ENCODE measurements at places on chromosomes 5 and 9.
A peak's percentile ranks its signal among the peaks of the same experiment; 100 is the strongest.

DNA sequence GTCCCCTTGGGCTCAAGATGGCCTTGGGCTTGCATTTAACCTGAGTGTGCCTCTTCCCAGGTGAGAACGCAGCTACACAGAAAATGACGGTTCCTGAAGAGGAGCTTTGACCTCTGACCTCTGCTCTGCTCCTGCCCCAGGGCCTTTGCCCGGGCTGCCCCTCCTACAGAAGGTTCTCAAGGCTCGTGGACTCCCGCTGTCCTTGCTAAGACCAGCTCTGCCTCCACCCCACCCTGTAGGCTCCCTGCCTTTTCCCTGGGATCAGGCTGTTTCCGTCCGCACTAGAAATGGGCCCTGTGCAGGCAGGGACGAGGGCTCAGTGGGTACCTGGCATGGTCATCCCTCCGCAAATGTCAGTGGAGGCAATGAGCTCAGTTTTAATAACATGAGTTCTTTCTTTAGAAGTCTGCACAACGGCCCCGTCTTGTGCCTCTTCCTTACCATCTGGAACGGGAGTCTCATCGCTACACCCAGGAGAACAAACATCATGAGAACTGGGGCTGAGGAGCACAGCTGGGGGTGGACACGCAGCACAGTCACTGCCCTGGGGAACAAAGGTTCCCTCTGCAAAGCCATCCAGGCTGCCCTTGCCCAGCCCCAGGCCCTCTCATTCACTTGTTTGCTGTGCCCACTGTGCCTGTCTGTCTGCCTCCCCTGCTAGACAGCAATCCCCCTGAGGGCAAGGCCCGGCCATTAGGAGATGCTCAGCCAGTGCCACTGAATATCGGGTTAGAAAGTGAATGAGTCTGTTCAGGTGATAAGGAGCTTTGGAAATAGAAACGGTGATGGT, 26.7 kb upstream of the LPCAT1 start:
- DNase-seq: no peak

GRCh38 chr5:82426464-82427154, 148.5 kb upstream of the RPS23 start:
- DNase-seq: no peak

DNA sequence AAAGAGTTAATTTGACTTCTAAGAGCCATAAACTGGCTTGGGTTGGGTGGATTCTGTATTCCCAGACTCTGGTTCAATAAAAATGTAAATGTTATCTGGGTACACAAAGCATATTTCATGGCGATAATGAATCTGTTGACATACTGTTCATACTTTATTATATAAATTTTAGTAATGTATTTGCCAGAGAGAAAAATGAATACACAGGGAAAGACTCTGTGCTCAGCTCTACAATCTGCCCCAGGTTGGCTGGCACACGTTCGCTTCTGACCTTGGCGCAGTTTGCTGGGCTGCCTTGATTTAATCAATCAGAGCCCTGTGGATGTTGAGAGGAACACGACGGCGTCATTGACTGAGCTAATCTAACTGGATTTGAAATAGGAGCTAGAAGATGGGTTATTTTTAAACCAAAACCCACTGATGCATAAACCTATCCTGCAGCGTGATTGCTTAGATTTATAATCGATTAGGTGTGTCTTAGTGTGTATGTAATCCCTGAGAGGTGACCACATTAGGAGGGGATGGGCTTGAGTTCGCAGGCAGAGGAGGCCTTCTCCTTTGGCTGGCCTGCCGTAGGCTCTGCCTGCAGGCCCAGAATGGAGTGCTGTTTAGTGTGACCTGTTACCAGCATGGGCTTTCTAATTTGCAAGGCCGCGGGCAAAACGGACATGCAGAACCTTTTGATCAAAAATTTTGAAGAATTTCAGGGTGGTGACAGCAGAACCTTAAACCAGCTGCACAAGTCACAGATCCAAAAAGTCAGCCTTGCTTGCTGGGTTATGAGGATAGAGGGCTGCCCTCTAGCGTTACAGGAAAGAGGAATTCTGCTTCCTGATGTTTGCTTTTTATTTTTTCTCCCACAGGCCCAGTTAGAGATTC, 3.9 kb upstream of the ADCY2 start:
- DNase-seq: no peak

DNA sequence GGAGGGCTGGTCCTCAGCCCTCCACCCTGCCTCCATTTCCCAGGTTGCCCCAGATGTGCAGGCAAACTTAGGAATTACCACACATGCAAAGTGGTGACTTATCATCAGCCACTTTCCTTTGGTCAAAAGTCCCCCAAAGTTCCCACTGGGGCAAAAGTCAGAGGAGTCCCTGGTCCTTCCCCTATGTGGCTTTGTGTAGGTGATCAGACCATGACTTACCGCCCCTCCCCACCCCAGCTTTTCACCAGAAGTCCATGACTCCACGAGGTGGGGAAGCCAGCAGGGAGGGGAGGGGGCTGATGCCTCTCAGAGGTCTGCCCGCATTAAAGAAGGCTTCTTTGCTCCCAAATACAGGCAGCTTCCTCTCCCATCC, 5.8 kb downstream of the TRAF1 start:
- DNase-seq: no peak

GRCh38 chr5:180173198-180173544, 35.8 kb downstream of the RASGEF1C start:
- DNase-seq: no peak

- peak; percentile 59 for DNase-seq
Observed at GRCh38 chr9:121350993-121351561, 19.0 kb downstream of the STOM start.

- DNase-seq: no peak
Observed at GRCh38 chr9:26301046-26301445, 591.6 kb downstream of the CAAP1 start.

DNA sequence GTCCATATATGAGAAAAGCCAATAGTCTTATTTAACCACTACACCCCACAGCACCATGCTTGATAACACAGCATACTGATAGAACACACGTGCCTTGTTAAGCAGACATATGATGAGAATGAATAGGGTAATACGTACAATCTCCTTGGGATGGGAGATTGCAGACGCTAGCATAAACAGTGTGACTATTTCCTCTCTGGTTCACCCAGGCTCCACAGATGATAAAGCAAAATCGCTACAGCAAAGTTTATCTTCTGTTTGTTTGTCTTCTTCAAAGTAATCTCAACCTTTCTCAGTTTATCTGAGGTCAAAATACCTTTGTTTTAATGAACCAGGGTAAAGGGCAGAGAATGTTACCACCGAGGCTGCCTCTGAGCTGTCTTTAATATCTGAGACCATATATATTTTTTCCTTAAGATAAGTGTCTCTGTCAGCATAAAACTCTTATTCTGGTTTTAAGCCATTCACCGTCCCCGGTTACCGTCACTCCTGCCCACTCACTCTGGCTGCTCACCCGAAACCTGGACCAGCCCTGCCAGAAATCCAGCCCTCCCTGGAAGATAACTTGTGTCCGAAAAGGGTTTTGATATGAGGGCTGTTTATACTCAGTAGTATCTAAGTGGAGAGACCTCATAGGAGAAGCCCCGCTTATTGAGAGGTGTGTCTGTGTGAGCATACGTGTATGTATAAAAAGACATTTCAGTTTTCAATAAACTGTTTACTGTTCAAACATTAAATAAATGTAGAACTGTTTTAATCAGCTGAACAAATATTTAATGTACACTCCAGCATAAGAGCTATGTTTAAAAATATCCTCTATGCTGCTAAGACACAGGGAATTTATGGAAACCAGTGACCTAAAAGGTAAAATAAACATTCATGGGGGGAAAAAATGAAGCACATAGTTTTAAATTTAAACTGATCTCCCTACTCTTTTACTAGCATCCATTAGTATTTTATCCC, 465.4 kb downstream of the RASEF start:
- DNase-seq: no peak

- DNase-seq: no peak
Observed at GRCh38 chr5:94544031-94544650, 74.3 kb downstream of the KIAA0825 start.

DNA sequence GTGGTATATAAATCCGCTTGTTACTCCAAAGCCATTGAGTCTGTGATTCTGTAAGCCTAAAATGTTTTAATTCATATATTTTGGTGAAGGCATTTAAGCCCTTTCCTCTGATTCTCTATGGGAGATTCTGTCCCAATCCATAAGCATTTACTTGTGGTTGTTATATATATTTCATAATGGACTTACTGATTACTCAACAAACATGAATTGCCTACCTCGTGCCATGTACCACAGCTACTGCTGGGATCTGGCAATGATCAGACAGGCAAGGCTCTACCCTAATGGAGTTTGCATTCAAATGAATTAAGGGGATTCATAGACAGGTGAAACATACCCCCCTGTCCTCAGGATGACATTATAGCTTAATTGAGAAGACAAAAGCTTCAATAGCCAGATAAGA, 54.5 kb downstream of the C9orf152 start:
- no peak for DNase-seq

DNA sequence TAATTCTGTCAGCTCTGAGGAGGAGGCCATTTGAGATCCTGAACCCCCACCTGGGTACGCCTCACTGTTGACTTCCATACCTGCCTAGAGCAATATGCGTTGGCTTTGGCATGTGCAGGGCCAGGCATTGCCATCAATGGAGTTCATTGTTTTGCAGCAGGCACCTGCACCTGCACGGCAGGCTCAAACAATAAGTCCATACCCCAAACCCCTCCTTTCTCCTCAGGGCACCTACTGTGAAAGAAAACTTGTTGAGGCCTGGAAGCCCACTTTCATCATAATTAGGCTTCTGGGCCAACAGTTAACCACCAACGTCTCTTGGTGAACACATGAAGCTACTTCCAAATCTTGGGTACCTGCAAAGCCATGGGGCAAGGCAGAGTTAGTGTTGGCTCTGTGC, 238.7 kb downstream of the NFIB start:
- DNase-seq: no peak

- no peak for DNase-seq
Observed at GRCh38 chr9:27653957-27654356, 80.7 kb upstream of the C9orf72 start.

- DNase-seq: no peak
Observed at GRCh38 chr5:176670449-176670848, 23.2 kb downstream of the TSPAN17 start.

DNA sequence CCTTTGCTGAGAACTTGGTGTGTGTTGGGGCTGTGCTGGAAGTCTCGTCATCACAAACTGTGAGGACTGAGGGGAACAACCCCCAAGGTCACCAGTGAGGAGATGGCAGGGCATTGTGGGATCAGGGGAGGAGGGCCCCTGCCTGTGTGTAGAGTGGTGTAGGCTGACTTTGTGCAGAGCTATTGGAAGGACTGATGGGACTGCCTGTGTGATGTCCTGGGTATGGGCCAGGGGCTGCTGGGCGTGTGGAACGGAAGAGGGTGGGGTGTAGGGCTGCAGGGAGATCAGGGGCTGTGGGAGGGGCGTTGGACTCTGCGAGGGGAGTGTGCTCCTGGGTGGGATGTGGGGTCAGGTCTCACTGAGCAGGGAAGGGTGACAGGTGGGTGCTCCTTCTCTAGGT, 3.6 kb downstream of the WNK2 start:
- DNase-seq: no peak

GRCh38 chr5:65823204-65823603, 101.2 kb downstream of the NLN start:
- no peak for DNase-seq

GRCh38 chr5:168022446-168023169, 268.8 kb upstream of the WWC1 start:
- no peak for DNase-seq

DNA sequence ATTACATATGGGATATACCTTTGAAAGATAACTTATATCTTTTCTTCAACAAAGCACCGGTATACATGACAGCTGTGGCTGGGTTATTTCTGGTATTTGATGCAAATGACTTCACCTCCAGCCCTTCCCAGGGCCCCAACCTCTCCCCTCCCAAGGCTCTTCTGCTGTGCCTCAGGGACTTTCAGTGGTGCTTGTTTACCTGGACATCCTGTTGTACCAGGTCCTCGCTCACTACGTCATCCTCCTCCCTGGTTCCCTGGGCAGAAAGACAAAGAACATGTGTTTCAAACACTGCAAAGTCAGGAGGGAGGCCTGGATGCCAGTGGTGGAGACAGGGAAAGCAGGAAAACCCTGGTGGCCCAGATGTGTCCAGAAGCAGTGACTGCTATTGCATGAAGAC, 23.4 kb downstream of the ANXA6 start:
- DNase-seq: no peak

DNA sequence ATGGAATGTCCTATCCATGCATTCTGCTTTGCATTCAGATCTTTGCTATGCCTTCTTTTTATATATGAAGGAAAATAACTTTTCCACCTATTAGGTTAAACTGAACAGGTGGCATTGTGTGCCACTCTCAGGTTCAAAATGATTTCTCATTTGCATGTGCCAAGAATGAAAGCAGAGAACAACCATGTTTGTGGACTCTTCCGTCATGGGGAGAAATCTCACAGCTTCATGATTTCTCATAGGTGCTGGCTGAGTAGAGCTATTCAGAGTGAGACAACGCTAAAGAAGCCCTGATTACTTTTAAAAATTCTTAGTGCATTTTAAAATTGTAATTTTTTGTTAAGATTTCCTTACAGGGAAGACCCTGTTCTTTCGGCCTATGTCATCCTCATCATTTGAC, 472.1 kb downstream of the RASEF start:
- DNase-seq: no peak

- DNase-seq: no peak
Observed at GRCh38 chr5:156481741-156482140, 154.8 kb downstream of the SGCD start.

DNA sequence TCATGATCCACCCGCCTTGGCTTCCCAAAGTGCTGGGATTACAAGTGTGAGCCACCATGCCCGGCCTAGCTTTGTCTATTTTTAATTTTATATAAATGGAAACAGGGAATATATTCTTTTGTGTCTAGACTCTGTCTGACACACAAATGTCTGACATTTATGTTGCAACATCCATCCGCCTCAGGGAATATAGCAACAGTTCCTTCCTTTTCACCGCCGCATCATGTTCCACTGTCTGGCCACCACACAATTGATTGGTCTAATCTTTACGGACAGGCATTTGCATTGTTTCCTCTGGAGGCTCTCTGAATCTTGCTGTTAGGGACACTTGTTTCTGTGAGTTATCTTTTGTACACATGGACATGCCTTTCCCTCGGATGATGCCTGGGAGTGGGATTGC, 20.1 kb upstream of the TBC1D9B start:
- DNase-seq: no peak

GRCh38 chr9:95148208-95148520, 169.3 kb downstream of the FANCC start:
- DNase-seq: no peak

- DNase-seq: peak; percentile 37
Observed at GRCh38 chr9:134538856-134539566, 102.6 kb upstream of the COL5A1 start.

DNA sequence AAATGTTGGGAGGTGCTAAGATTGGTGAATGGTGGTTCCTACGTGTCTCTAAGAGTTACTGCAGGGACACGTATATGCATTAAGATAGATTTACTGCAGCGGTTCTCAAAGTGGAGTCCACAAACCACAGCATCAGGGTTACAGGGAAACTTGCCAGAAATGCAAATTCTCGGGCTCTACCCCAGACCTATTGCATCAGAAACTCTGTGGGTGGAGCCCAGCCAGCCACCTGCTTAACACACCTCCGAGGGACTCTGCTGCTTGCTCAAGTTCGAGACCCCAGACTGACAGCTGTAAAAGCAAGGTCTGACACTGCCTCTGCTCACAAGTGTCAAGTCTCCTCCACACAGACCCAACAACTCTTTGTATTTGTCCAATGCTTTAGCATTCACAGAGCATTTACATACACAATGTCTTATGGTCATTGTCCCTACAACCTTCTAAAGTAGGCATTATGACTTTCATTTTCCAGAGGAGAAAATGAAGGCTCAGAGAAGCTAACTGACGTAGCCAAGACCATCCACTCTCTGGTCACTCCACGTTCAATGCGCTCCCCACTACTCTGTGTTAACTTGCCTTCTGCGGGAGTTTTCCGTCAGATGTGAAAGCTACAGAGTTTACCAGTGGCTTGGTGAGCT, 48.8 kb downstream of the HSD17B3 start:
- no peak for DNase-seq

All from lower lobe of right lung (tissue), 2 donors.